ENCODE measurements at places on chromosomes 13 and 19.

DNA sequence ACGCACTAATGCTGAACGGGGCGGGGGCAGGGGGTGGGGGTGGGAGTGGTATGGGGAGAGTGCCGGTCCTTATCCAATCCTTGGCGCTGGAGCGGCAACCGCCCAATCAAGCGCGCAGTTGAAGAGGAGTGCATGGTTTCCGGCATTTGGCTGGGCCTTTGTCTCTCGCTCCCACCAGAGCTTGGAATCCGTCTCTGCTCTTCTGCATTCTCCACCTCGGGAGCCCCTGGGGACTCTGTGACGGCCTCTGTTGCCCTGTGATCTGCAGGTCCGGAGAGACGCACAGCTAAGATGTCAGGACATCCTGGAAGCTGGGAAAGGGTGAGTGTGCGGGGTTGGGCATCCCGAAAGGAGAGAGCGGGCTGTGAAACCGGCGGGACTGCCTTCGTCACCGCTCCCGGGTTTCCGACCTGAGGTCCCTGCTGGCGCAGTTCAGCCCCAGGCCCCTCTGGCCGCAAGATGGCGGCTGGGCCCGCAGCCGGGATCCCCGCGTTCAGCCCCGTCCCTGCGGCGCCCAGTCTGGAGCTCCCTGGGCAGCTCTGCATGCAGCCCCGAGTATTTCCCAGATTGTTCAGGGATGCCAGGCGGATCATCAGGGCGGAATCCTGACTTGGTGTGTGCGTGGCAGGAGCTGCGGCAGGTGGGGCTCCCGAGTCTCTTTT, 53.6 kb upstream of the ZNF254 start:
- peaks cover 40% of the 10 kb centered on the region for H3K4me1 ChIP-seq
- H3K27me3 ChIP-seq = no peaks in the 10 kb centered on the region
- DNase-seq = peak; percentile 92
- H3K36me3 ChIP-seq = peaks cover 25% of the 10 kb centered on the region
- peak overlapping the region; percentile 97 for H3K27ac ChIP-seq
- peak overlapping the region; percentile 88 for H3K4me3 ChIP-seq

- peaks cover 38% of the 10 kb centered on the region for H3K36me3 ChIP-seq
- peak overlapping the region; percentile 11 for H3K27ac ChIP-seq
- H3K27me3 ChIP-seq = no peaks in the 10 kb centered on the region
- H3K4me1 ChIP-seq = peaks cover 5% of the 10 kb centered on the region
- H3K4me3 ChIP-seq = no peak overlapping the region
- DNase-seq = peak; percentile 49
Measured at GRCh38 chr13:113997845-113998751, 24.2 kb upstream of the C13orf46 start.

DNA sequence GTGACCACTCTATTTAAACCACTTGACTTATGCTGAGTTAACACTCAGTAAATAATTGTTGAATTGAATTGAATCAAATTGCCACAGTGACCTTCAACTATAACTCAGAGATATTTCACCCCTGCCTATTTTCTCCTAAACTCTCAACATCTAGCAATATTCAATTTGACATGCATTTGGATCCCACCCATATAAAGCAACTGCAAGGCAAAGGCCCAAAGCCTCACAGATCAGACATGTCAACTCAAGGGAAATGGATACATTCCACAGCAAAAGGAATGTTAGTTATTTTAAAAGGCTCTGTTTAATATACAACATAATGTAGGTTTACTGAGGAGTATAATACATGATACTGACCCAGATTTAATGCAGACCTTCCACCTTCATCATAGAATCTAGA, 107.4 kb downstream of the KCTD12 start:
- no peak overlapping the region for H3K27ac ChIP-seq
- H3K4me3 ChIP-seq = no peak overlapping the region
- no peaks in the 10 kb centered on the region for H3K36me3 ChIP-seq
- DNase-seq = no peak
- H3K27me3 ChIP-seq = no peaks in the 10 kb centered on the region
- no peaks in the 10 kb centered on the region for H3K4me1 ChIP-seq

DNA sequence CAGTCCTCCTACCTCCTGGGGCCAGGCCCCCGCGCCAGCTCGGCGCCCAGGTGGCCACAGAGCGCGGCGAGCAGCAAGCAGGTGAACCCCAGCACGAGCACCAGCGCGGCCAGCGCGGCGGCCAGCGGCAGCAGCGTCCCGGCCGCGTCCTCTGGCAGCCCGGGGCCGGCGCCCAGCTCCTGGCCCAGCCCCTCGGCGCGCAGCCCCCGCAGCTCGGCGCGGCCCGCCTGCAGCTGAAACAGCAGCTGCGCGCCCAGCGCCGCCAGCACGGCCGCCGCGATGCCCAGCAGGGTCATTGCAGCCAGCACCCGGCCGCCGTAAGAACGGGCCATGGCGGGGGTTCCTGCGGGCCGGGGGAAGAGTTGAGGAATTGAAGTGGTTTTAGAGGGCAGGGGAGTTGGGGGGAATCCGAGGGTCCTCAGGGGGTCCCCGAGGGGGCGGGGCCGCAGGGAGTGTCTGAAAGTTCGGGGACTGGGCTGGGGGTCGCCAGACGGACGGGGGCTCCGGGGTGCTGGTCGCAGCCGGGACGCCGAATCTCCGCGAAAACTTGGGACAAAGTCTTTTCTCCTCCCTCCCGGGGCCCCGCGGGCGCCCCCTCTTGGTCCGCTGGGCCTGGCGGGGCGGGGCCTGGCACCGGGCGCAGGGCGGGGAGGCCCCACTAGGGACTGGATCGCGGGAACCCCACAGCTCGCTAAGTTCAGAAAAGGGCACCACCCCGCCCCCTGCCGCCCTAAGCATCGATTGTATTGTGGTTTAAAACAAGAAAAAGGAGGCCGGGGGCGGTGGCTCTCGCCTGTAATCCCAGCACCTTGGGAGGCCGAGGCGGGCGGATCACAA, at the start of gene TMEM221:
TSS of gene TMEM221 (minus strand) at position 538 of the 837 bp plus-strand sequence. CDS start at position 332, 206 bp downstream.
- H3K4me3 ChIP-seq = peak within 1 kb of the TSS; percentile 49
- peaks cover 8% of the 10 kb centered on the region for H3K4me1 ChIP-seq
- DNase-seq = peak; percentile 59
- H3K36me3 ChIP-seq = no peaks in the 10 kb centered on the region
- no peak within 1 kb of the TSS for H3K27ac ChIP-seq
- H3K27me3 ChIP-seq = peaks cover 7% of the 10 kb centered on the region

- DNase-seq = no peak
- H3K4me1 ChIP-seq = no peaks in the 10 kb centered on the region
- H3K27ac ChIP-seq = no peak overlapping the region
- H3K27me3 ChIP-seq = no peaks in the 10 kb centered on the region
- H3K4me3 ChIP-seq = no peak overlapping the region
Measured at GRCh38 chr13:103157434-103158145, 91.4 kb upstream of the SLC10A2 start.
